Myocyte (in vitro differentiated cells): ENCODE measurements at places on chromosomes 3 and 15.

DNA sequence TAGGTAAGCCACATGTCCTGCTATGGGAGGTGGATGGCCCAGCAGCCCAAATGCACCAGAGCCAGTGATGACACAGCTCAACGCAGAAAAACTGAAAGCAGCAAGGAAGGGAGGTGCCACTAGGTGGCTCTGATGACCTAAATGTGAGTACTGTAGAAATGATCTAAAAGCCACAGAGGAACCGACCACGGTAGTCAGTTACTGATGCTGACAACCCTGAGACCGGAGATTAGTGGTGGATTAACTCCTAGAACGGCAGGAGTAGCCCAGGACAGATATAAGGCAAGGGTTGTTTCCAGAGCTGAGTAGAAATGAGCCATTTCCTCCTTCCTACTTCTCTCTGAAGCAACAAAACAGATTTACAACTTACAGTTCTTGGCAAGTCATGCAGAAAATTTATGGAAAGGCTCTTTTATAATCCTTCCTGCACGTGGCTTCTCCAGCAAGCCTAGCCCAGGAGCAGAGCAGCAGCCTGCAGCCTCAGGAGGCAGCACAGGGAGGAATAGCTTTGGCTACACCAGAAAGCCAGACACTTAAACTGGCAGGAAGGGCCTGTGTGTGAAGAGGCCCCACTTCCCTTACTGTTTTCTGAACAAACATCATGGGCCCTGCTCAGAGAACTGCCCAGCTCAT lies 13.1 kb downstream of the FBXL22 start:
- DNase-seq = peak; percentile 87

DNA sequence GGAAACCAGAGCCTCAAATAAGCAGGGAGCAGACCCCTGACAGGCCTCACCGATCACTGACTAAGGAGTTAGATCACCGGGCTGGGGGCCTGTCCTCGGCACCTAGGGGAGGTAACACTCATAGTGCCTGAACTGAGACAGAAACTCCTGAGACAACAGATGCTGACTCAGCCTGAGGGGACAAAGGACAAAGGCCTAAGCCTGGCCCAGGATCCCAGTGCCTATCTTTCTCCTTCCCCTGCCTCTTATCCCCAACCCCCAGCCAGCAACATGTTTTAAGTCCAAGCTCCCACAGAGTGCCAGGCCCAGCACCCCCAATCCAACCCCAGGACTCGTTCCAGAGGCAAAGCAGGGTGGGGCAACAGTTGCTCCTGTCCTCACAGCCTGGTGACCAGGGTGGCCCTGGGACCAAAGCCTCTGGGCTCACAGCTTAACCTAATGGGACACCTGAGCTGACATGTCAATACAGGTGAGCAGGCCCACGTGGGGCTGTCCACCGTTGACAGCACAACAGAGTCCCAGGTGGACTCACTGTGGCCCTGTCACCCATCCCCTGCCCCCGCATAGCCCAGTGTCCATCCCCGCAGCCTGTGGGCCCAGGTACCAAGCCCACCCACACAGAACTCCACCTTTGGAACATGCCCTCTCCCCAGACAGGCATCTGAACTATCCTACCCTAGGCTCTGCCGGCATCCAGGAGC lies 37.4 kb downstream of the ADCY5 start:
- DNase-seq = no peak

DNA sequence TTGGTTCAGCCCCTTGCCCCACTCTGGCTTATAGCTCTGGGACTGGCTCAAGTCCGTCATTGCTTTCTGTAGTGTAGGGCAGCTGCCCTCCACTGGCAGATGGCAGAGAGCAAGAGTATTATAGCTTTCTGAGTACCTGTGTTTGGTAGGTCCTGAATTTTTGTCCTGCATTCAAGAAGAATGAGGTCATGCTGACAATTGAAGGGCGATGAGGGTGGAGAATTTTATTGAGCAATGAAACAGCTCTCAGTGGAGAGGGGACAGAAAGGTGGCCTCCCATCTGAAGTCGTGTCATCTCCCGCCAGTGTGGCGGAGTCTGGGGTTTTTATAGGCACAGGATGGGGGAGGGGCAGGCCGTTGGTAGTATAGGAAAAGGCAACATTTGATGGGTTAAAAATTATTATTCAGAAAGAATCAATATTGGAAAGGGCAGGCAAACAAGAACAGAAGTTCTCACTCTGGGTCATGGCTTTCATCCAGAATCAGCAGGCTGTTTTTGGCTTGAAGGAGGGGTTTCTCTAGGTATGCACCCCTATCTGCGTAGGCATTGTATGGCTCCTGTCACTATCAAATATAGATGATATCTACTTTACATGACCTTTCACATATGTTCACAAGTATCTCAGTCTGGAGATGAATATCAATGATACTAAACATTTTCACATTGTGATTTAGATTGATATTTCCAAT lies 1239.7 kb upstream of the ALCAM start:
- DNase-seq = no peak

DNA sequence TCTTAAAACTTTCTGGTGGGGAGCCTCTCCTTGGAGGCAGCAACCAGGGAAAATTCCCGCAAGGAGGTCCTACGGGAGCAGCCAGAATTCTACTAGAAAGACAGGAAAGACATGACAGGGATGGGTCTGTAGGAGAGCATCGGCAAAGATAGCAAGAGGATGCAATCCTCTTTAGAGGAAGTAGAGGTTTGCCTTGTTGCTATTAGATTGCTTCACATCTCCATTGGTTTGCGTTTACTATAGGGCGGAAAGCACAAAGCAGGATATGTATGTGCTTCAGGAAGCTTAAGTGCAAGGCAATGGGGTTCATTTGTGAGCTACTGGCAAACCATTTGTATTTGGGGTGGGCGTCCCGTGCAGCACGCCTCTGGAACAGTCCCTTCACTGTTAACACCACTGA lies 193.0 kb downstream of the RORA start:
- DNase-seq = no peak

DNA sequence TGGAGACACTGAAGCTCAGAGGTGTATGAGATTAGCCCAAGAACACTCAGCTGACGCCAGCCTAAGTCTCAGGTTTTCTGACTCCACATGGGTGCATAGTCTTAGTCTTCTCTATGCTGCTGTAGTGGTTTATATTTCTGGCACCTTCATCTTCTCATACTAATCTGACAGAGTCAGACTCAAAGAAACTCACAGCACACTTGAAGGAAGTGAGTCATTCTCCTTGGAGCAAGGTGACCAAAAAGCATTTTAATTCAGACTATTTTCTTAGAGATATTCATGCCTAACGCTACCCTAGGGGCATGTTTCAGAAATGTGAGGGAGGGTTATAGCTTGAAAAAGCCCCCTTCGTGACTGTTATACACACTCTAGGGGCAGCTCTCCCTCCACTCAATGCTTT lies 775.3 kb upstream of the ARPP21 start:
- no peak for DNase-seq

GRCh38 chr15:63626955-63627354 lies 29.8 kb downstream of the FBXL22 start:
- DNase-seq = no peak

GRCh38 chr15:55846116-55846707 lies 103.3 kb upstream of the PRTG start:
- DNase-seq = peak; percentile 90

GRCh38 chr3:126125341-126125740 lies 41.4 kb upstream of the SLC41A3 start:
- peak; percentile 10 for DNase-seq
